ENCODE measurements at places on chromosomes 16 and 17.

- DNase-seq, result no peak
Measured at GRCh38 chr16:85369741-85370528, 243.2 kb upstream of the GSE1 start.

- DNase-seq, result no peak
Measured at GRCh38 chr16:50305441-50306061, 39.2 kb downstream of the ADCY7 start.

DNA sequence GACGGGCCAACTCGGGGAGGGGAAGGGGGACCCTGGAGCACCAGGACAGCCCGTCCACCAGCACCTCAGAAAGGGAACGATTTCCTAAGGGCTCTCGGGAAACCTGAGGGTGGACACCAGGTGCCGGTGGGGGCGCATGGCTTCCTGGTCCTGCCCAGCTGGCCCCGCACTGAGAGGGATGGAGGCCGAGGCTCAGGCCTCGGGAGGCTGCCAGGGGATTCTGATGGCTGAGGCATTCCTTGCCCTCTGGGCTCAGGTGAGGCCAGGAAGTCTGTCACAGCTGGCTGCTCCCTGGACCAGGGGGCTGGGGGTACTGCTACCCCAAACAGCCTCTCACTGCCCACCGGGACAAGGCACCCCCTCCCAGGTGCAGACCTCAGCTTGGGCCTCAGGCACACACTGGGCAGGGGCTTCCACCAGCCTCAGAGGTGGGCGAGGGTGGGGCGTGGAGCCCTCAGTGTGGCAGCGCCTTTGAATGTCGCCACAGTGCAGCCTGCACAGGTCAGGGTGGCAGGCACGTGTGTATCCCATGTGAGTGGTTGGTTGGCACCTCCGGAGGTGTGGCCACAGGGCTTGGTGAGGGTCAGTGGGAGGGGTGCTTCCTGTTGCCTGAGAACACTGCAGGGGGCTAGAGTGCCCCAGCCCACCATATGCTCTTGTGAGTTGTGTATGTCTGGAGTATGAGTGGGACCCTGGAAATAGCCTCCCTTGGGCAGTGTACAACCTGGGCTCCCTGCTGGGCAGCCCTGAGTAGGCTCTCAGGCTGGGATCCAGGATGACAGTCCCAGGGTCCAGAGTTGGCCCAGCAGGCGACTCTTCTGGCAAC lies 3.9 kb upstream of the FSCN2 start:
- no peak for DNase-seq

GRCh38 chr16:84916850-84917249 lies 94.5 kb downstream of the ZDHHC7 start:
- DNase-seq, result no peak

DNA sequence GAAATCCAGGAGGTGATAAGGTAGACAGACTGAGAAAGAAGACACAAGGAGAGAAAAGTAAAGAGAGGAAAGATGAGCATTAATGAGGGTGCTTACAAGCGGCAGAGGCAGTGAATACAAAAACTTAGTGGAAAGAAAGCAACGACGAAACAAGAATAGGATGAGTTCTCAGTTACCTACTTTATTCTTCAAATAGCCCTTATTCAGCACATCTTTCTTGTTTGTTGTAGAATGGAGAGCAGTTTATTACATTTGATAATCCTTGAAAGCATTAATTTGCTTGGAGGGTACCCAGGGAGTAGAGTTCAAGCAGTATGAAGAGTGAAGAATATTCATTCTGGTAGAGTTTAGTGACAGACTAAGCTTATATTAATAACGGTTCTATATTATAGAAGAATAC lies 22.4 kb downstream of the PAFAH1B1 start:
- DNase-seq, result no peak

DNA sequence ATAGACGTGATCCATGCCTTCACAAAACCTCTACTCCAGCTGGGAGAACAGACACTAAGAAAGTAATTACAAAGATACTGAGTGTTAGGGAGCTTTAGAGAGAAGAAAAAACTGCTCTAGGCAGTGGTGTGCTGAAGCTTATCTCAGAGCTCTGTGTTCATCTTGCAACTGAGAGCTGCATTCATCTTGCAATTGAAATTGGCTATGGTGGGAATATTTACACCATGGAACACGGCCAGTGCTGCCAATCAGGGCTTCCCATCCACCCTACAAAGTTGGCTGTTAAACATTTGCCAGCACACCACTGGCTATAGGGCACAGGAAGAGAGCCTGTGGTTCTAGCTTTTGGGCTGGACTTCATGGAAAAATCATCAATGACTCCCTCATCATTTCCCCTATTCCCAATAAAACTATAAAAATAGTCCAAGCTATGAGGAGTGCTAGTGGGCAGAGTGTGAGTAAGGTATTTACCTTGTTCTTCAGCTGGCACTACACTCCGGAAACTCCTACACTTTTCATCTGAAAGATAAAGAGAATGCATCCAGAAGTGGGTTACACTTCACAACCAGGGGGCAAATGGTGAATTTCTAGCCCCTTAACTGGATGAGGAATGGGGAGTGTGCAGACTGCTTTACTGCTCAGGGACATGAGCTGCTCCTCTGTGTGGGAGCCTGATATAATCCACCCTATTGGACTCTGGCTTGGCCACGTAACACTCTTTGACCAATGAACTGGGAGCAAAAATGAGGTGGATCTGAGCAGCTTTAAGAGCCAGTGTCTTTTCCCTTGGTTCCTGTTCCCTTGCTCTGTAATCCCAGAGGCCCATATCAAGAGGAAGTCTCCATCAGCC lies 11.6 kb downstream of the GSG1L2 start:
- DNase-seq, result no peak

DNA sequence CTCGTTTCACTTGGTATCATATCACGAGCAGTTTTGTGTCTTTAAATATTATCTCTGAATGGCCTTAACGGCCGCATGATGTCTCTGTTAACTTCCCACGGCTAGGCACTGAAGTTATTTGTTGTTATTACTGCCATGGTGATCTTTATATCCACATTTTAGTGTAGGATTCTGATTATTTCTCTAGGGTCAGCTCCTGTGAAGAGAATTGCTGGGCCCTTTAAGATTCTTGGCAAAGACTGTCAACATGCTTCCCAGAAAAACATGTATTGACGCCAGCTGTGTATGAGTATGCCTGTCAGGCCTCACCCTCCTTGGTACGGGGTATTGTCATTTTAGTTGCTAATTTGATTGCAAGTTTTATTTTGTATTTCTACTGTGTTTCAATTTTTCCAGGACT lies 263.5 kb downstream of the SNX29 start:
- peak; percentile 38 for DNase-seq

DNA sequence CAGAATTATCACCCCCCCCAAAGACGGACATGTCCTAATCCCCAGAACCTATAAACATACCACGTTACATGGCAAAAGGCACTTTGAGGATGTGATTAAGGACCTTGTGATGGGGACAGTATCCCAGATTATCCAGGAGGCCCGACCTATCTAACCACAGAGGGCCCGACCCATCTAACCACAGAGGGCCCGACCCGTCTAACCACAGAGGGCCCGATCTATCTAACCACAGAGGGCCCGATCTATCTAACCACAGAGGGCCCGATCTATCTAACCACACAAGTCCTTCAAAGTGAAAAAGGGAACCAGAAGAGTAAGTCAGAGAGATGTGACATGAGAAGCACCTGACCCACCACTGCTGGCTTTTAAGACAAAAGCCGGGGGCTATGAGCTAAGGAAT lies 56.8 kb downstream of the ANKFY1 start:
- no peak for DNase-seq

- no peak for DNase-seq
Measured at GRCh38 chr17:32914181-32914580, 13.8 kb upstream of the TMEM98 start.

GRCh38 chr17:6064868-6065267 lies 5.3 kb upstream of the WSCD1 start:
- no peak for DNase-seq

GRCh38 chr16:30896261-30896888 lies at the start of gene CTF1:
Gene CTF1, plus strand, starts transcription at chr16:30896614. Its CDS starts 30 bp downstream, at chr16:30896644.
- peak; percentile 96 for DNase-seq

DNA sequence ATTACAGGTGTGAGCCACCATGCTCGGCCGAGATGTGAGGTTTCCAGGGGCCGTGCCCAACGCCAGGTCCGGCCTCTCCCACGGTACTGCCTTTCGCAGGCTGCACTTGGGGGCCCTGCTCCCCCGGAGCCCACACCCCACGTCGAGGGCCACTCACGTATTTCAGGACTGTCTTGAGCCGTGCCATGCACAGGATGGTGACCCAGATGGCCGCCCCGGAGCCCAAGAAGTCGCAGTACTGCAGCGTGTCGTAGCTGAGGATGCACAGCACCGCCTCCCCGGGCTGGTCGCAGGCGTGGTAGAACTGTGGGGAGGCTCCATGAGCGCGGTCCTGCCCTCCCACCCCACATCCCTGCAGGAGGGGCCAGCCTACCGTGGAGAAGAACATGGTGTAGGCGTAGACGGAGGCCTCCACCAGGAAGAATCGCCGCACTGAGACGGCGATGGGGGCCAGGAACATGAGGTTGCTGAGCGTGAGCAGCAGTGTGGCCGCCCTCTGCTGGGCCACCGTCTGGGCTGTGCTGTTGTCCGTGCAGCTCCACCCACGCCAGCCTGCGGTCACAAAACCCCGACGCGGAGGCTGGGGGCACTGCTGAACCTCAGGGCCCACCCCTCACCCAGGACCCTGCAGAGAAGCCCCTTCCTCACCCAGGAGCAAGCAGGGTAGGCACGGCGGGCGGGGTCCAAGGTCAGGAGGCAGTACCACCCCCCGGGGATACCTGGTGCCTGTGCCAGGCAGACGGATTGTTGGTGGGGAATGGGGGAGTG lies 3.7 kb upstream of the MRPL28 start:
- DNase-seq, result no peak

DNA sequence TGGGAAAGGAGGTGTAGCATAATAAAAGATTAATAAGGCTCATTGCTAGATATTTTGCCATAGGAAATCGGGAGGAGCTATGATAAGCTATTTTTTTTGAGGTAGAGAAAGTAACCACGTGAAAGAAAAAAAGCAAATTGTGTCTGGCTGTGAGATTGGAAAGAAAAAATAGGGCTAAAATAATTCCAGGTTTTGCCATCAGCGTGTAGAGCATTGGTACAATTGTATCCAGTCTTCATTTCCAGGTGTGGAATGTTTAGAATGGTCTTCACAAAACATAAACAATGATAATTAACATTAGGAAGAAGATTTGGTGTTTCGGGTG lies 1.1 kb downstream of the TANC2 start:
- no peak for DNase-seq

DNA sequence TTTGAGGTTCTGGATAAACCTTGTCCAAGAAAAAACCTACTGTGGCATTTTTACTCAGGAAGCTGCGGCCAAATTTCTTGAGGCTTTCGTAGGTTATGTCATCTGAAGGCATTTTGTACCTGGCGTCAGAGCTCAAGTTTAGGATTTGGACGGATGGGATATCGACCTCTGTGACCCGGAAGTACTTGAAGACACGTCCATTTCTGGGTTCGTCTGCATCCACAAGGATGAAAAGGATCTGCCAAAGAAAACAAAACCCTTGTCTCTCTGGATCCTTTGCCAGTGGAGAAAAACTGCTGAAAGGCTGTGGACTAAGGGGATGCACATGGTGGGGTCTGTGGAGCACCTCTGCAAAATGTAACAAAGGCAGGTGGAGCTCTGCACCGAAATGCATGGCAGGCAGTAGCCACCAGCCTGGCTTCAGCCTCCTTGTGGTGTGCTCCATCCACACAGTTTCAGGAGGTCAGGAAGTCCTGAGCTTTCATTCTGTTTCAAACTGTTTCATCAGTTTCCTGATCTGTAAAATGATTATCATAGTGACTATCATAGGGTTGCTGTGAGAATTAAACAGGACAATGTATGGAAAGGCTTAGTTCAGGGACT lies 17.0 kb upstream of the UMOD start:
- no peak for DNase-seq

GRCh38 chr17:27633312-27634025 lies 2.5 kb downstream of the LGALS9 start:
- no peak for DNase-seq

- DNase-seq, result no peak
Measured at GRCh38 chr17:51814521-51814920, 344.0 kb downstream of the CA10 start.

GRCh38 chr16:66131895-66132294 lies 234.6 kb upstream of the CDH5 start:
- peak; percentile 73 for DNase-seq

- peak; percentile 75 for DNase-seq
Measured at GRCh38 chr17:66541461-66542128, 239.2 kb downstream of the PRKCA start.

- DNase-seq, result no peak
Measured at GRCh38 chr17:39722965-39723848, 7.1 kb downstream of the MIEN1 start.

DNA sequence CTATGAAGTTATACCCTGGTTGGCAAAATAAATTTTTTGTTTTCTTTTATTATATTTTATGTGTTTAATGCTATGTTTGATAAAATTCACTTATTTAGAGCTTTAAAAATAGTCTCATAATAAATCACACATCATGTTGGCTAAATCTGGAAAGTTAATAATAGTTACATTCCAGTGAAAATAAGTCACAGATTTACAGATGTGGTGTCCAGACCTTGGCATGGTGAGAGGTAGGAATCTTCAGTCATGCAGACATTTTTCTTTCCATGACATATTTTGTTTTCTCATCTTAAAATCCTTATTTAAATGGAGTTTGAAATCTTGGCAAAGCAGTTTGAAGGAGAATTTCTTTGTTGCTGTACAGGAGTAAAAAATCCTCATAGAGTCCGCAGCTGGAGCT lies 48.1 kb upstream of the GOSR1 start:
- peak; percentile 78 for DNase-seq

- no peak for DNase-seq
Measured at GRCh38 chr17:78929908-78930775, 5.0 kb upstream of the TIMP2 start.

GRCh38 chr17:68505951-68506350 lies 6.3 kb upstream of the PRKAR1A start:
- no peak for DNase-seq

Data from fibroblast of skin of right biceps (primary cell).